B cell (primary cell): ENCODE measurements at places on chromosomes 11 and 22.

- DNase-seq: no peak
Observed at GRCh38 chr22:39789788-39790187, 103.8 kb downstream of the ENTHD1 start.

DNA sequence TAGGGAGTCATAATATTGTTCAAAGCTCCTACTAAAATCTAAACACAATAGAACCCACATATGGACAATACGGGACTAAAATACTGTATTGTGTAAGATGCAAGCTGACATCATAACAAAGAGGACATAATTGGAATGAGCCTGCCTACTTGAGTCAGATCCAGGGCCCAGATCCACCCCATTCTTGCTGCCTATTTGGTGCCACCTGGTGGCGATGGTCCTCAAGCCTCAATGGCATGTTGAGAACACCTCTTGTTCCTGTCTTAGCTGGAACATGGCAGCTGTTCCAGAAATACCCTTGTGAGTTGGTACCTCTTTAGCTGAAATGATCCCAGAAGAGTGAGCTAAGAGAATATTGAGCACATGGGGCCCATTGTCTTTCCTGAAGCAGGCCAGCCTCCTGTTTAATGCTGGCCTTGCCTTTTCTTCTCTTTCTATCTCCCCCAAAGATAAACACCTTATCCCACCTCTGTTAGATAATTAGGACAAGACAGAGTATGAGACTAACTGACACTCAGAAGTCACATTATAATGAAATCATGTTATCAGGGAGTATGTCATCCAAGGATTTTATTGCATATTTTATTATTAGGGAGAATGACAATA is 680.9 kb upstream of the ANO5 start:
- DNase-seq: peak; percentile 12

DNA sequence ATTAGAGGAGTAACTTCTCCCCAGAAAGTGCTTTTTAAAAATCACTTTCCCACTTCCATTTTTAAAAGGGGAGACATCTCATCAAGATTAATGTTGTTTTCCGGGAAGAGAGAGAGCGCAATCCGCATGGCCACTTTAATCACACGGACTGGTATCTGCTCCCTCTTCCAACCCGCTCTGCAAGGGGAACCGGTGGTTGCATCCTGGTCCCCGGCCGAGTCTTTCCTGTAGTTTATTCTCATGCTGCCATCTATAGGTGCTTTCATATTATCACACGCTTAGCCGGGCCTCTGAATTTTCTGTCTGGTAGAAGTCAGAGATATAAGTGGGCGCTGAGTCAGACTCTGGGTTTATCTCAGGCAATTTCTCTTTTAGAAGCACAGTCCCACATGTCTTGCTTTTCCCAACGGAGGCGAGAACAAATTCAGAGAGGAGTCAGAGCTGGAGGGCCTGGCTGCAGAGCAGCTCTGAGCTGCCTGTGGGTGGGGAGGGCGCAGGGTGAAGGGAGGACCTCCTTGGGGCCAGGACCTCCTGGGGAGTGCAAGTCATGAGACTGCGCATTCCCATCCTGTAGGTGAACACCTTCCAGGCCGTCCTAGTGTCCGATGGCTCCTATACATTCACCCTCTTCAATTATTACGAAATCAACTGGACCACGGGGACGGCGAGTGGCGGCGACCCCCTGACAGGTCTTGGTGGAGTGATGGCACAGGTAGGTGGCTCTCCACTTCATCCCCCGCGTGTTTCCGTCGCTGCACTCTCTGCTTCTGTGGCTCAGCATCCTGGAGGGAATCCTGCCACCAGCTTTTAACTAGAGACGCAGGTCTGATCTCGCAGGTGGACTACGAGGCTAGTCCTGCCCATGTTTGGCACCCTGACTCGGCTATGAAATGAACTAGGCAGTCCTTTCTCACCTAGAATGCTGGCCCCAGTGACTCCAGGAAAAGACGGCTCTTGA is 11.7 kb downstream of the TECTA start:
- peak; percentile 37 for DNase-seq

DNA sequence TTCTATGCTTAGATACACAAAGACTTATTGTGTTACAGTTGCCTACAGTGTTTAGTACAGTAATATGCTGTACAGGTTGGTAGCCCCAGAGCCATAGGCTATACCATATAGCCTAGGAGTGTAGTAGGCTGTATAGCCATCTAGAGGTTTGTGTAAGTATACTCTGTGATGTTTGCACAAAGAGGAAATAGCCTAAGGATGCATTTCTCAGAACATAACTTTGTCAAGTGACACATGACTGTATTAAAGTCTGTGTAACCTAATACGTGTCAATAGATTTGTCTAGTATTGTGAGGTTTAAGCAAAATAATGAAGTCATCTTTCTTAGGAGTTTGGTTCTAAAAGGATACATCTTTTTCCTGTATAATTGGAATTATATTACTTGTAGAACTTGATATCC is 5.5 kb downstream of the ZC3H12C start:
- no peak for DNase-seq

DNA sequence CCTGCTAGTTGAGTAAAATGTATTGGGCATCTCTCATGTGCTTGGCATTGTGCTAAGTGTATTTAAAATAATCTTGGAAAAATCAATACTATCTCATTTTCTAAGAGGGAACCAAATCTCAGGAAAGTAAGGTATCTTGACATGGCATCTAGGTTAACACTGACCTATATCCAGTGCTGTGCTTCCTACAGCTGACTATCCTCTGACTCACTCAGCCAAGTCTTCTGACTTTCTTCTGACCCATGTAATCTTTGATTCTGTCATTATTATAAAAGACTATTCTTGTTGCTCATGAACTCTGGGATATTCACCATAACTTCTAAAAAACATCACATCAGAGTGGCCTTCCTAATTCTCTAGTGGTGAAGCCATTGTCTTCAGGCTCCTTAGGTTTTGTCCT is 304.1 kb upstream of the TENM4 start:
- DNase-seq: no peak

- DNase-seq: no peak
Observed at GRCh38 chr11:66467034-66467659, 442 bp downstream of the PELI3 start.

- no peak for DNase-seq
Observed at GRCh38 chr11:57210781-57211180, 26.3 kb downstream of the APLNR start.

DNA sequence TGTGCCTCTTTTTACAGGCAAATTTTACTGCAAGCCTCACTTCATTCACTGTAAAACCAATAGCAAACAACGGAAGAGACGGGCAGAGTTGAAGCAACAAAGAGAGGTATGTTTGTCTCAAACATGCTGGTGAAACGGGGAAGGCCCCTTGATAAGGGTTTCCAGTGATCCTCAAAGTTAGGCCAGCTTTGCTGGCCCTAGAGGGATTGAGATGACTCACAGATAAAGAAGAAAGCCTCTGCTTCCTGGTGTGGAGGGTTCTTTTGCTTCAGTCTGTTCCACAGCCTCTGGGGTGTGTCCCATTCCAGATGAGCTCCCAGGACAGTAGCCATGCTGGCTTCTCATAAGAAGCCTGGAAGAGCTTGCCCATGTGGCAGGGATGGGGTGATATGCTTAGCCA is 118.9 kb upstream of the PARVA start:
- no peak for DNase-seq
